ENCODE measurements at places on chromosomes 11 and 22.

DNA sequence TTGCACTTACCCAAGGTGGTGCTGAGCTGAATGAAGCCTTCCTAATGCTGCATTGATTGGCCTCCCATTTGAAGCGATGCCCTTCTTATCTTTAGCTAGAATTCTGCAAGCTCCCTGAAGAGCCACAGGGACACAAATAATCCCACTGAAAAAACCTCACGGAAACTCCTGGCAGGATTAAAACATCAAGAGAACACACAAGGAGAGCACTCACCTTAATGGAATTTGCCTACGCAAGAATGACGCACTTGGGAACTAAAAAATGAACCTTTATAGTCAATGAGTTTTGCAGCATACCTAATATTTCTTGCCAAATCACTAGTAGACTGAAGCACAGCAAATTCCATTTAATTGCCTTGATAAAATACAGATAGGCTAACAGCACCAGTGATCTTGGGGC lies 232.8 kb upstream of the UBASH3B start:
- no peak for DNase-seq

- DNase-seq: no peak
These were observed 14.8 kb upstream of the TSPAN18 start for GRCh38 chr11:44711787-44712608.

DNA sequence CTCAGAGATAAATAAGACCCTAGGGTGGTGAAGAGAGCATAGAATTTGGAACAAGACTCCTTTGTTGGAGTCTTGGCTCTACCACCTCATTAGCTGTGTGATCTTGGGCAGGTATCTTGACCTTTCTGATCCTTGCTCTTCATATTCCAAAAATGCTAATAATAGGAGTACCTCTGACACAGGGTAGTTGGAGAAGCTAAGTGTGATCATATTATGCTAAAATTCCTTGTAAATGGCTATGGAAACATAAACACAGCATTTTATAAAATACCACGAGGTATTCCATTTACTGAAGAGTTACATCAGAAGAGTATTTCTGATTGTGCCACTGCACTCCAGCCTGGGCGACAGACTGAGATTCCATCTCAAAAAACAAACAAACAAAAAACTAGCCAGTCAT lies 9.4 kb downstream of the PTPRJ start:
- DNase-seq: no peak

- DNase-seq: no peak
These were observed 1.9 kb downstream of the SERPING1 start for GRCh38 chr11:57599381-57599780.

GRCh38 chr11:131659931-131660330 lies 289.5 kb downstream of the NTM start:
- DNase-seq: no peak

GRCh38 chr11:47499614-47500013 lies 50.7 kb upstream of the RAPSN start:
- no peak for DNase-seq

GRCh38 chr11:127136438-127136837 lies 135.9 kb upstream of the KIRREL3 start:
- no peak for DNase-seq

GRCh38 chr11:131598305-131598704 lies 227.9 kb downstream of the NTM start:
- DNase-seq: no peak

DNA sequence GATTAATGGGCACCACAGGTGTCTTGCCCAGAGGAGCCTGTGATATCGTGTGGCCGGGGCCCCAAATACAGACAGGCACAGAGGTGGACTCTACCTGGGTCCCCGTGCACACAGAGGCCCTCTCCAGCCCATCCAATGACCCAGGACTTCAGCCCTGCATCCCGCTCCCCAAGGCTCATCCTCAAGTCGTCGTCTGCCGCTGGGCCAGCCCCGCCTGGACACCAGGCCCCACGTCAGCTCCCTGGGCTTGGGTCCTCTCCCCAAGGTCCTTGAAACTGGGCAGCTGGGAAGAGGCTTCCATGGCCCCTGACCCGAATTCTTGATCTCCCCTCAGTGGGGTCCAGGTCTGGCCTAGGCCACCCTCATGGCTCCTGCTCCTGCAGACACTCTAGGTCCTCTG lies 20.2 kb downstream of the SHISAL1 start:
- no peak for DNase-seq

GRCh38 chr11:122727101-122727929 lies 71.8 kb downstream of the UBASH3B start:
- DNase-seq: no peak

GRCh38 chr22:23557467-23557866 lies 22.6 kb downstream of the IGLL1 start:
- DNase-seq: no peak

GRCh38 chr11:88329563-88330250 lies 7.8 kb downstream of the CTSC start:
- DNase-seq: no peak

GRCh38 chr11:100908746-100909145 lies 220.9 kb downstream of the PGR start:
- DNase-seq: no peak

DNA sequence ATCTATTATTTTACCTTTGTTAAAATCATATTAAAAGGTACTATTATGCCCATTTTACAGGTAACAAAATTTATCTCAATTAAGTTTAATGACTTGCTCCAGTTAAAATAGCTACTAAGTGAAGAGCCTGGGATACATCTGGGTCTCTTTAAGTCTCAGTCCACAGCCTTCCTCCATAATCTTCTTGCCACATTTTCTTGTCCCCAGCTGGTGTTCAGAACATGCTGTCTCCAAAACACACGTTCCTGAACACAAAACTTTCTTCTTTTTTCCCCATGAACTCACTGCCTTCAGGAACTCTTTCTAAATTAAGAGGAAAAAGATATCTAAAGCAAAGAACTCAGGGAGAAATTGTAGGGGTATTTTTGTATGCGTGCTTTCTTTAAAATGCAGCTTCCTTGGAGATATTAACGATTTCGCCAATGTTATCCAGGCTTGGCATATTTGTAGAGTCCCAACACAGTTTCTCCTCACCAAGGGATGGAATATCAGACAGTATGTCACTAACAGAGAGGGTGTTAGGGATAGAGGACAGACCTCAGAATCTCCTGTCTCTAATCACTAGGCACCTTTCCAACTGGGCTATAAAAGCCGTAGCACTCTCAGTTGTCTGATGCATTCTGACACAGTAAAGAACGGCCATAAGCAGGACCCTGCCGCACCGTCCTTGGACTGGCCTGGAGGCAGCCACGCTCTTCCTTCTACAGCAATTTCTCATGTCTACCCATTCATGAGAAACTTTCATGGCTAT lies 232.8 kb upstream of the BLID start:
- DNase-seq: no peak

GRCh38 chr11:126452241-126453101 lies 97.0 kb downstream of the ST3GAL4 start:
- DNase-seq: no peak

GRCh38 chr11:35651263-35651662 lies 11.3 kb upstream of the TRIM44 start:
- no peak for DNase-seq

DNA sequence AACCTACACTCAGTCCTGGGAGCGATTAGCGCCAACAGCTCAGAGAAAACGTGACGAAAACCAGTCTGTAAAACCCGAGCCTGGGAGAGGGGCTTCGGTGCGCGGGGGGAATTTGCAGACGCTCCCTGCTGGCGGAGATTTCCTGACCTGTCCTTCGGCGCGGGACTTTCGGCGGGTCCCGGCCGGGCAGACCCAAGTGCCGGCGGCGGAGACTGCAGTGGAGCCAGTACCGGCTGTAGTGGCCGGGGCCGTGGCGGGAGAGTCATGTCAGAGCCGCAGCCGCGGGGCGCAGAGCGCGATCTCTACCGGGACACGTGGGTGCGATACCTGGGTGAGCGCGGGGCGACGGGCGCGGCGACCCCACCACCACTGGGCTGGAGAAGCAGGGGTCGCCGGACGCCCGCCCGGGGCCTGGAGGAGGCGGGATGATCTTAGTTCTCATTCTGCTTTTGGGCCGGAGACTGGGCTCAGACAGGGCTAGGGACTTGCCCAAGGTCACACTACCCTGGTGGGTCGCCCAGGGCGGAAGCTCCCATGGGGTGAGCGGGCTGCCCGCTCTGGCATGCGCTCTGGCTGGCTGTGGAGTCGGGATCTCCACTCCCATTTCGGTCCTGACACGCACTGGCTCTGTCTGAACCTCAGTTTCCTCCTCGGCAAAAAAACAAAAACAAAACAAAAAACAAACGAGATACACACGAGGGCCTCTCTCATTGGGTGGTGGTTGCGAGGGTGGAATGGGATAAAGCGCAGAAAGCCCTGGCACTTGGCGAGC lies at the start of gene MTFP1:
Gene MTFP1, plus strand, starts transcription at position 153 of the 772 bp plus-strand sequence. Its CDS starts 112 bp downstream, at position 265.
- peak; percentile 51 for DNase-seq

DNA sequence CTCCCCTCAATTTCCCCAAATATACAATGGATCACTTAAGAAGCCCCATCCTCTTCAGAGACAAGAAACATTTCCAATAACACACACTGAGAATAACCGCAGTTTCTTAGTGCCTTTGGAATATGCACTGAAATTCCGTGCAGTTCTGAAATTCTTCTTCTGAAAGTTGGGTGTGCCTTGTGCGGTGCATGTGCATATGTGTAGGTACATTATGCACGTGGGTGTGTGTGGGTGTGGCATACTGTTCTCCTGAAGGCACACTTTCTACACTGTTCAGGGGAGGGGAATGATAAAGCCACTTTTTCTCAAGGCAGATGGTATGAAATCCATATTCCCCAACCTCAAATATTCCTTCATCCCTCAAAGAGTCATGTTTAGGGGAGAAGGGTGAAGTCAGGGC lies 1.7 kb downstream of the EXPH5 start:
- DNase-seq: no peak

DNA sequence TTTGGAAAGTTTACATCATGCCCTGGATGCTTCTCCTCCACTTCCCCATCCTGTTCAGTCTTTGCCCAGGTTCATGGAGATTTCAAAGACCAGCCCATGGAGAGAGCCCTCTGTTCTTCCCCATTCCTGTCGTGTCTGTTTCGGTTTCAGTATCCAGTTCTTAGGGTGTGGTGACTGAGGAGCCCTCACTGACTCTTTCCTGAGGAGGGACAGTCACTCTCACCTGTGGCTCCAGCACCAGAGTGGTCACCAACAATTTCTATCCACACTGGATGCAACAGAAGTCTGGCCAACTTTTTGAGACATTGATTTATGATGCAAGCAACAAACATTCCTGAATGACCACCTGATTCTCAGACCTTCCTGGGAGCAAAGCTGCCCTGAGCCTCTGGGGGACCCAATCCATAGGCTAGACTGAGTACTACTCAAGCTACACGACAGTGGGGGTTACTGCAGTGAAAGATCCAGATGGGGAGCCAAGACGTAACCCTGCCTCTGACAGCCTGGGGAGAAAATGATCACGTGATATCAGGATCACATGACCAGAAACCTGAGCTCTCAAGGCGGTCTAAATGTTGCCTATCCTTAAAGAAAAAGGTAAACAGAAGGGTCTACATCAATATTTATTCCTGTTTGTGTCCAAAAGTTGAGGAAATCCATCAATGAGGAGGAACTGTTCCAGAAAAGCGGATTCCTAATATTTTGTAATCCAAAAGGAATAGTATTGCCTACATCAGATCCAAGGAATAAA lies 76.2 kb upstream of the VPREB1 start:
- DNase-seq: peak; percentile 31

GRCh38 chr11:16841984-16842383 lies 103.5 kb downstream of the C11orf58 start:
- no peak for DNase-seq

DNA sequence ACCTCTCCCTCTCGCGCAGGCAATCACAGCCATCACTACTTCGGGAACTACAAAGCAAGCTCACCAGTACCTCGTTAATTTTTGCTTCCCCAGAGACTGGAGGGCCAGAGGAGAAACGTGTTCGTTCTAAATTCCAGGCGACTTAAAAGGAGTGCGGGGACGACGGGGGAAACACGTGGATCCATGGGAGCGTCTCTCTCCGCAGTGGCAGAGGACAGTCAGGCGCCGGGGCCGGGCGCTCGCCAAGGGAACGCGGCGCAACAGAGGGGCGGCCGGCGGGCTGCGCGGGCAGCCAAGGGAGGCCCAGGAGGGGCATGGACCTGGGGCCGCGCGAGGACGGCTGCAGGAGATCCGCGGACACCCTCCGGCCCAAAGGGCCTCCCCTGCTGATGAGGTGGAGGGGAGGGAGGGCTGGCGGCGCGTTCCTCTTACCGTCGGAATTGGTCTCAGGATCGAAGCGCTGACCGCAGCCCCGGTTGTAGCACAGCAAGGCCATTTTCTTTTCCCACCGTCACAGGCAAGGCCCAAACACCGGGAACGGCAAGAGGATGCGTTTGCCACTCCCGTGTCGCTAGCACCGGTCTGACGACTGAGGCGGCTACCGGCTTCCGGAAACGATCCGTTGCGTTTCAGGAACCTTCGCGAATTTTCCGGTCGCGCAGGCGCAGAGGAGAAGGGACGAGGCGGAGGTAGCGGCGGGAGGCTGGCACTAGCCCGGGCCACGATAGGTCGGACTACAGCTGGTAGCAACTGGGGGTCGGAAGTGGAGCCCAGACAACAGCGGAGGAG lies at the start of gene CHORDC1:
Gene CHORDC1, minus strand, starts transcription at position 591 of the 789 bp plus-strand sequence. Its CDS starts 95 bp downstream, at position 496.
- peak; percentile 93 for DNase-seq

DNA sequence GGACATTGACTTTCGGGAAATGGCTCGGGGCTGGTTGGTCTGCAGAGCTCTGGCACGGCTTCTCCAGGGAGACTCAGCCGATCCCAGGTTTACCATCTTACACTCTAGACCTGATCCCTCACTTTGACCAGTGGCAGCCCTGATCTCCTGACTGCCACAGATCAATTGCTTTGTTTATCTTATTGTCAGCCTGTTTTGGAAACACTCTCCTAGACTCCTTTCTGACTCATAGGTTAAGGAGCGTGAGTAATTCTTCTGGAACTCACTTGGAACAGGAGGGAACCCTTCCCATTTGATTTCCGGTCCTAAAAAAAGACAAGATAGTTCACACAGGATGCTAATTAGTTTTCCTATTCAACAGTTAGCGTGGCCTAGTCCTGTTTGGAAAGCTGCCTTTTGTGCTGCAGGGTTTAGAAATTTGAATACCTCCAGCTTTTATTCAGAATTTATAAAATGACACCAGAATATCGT lies 16.0 kb upstream of the BMAL1 start:
- DNase-seq: no peak
